ENCODE measurements at places on chromosomes 12 and 14.
A peak's percentile ranks its signal among the peaks of the same experiment; 100 is the strongest.

DNA sequence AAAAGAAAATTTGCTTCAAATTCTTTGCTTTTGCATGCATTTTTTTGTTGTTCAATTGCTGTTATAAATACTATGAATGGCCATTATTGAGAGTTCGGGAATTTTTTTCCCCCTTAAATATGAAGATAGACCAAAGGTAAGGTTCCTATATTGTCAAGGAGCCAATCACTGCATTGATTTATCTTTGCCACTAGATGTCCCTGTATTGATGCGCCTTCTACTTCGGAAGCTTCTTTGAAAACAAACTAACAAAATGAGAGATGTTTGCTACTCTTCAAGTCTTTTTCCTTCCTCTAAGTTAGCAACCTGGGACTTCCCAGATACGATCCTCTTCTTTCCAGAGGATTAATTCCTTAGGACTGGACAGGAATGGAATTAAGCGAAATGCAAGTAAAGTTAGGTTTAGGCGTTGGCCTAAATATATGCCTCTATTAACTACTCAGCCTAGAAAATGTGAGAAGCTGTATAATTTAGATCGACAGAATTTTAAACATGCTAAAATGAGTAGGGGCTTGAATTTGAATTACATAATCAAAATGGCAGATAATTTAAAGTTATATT, 318.1 kb downstream of the AEBP2 start:
- DNase-seq = peak; percentile 19

DNA sequence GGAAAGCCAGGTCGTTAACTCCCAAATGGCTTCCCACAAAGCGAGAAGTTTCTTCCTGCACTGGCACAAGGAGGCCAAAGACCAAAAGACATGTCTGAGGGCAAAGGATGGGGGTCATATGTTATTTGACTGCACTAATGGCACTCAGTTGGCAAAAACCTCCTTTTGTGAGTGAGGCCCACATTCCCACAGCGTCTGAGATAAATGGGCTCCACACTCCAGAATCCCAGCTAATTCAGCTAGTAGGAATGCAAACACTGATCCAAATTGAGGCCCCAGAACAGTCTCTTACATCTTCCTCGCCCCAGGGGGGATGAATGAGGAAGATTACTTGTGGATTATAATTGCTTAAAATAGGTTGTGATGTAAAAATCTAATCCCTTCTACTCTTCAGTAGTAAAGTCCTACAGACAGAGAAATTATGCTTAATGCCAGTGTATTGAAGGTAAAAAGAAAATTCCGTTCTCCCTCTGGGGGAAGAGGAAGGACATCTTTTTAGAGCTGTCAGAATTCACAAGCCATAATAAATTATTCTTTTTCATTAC, 86.4 kb upstream of the PIWIL1 start:
- no peak for DNase-seq

DNA sequence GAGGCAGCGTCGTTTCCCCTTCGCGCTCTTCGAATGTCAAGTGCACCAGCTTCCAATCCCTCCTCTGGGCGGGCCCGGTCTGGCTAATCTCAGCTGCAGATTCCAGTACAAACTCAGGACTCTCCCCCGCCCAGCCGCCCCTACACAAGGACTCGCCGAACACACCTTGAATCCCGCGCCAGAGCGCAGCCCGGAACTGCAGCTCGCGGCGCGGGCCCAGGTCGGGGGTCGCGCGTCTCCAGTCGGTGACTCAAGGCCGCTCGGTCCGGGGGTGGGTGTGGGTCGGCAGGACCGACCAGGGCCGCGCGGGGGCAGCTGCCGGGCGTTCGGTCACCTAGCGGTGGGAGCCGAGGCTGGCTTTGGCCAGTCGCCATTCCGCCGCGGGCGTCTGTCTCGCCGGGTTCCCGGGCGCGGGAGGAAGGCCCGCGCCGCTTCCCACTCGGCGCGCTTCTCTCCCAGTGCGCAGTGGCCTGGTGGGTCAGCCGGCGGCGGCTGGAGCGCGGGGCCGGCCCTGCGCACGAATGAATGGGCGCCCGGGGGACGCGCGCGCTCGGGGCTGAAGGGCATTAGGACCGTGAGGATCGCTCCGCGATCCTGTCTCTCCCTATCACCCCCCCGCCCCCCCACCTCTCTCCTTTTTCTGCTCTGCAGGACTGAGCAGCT, at the start of gene GALNT16:
GALNT16 (plus strand) TSS at position 632 of the 663 bp plus-strand sequence. CDS start 133 bp downstream, outside the sequence.
- DNase-seq = no peak

DNA sequence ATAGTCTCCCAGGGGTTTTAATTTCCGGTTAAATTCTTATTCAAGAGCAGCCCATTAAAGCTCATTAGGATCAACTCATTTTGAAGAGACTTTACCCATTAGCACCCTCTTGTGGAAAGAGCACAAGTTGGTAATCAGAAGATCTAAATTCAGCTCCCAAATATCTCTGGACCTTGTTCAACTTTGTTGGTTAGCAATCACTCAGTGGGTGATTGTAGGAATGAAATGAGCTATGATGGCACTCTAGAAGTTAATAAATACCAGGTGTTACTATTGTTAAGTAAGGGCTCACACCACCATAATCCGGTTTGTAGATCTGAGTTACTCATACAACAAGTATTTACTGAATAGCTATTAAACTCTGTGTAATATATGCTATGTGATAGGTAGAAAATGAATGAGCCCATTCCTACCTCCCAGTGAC, 42.9 kb downstream of the TRIP11 start:
- DNase-seq = peak; percentile 83

GRCh38 chr14:58744801-58745394, 107.1 kb downstream of the DACT1 start:
- no peak for DNase-seq

DNA sequence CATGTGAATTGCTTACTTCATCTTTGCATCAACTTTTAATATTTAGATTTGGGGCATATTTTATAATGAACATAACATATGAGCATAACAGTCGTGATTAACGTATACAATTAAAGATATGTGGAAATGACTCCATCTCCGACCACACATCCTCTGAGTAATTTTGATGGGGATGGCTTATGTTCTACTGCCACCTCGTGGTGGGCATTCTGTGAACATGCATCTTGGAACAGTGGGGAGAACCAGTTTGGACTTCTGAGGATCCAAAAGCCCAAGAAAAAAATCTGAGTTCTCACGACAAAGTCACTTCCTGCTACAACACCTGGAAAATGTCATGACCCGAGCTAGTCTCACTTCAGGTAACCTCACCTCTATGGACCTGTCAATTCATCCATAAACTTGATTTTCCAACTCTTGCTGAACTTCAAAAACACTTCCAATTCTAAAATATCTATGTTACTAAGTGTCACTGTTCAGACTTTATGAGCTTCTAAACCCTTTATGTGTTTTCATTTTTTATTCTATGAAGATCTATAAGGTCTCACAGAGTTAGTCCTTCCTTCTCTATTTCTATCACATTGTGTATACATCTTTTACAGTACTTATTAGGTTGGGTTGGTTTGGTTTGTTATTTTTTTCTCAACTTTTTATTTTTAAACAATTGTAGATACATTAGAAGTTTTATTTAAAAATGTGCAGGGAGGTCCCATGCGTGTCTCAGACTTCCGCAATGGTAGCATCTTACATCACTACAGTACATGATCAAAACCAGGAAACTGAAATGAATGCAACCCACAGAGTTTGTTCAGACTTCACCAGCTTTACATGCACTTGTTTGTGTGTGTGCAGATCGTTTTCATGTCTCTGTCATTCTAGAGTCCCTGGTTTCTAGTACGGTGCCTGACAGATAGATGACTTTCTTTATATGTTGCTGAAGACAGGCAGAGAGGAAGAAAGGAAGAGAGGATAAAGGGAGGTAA, 38.2 kb upstream of the STAB2 start:
- peak; percentile 73 for DNase-seq

- DNase-seq = peak; percentile 21
Observed at GRCh38 chr12:18323159-18323558, 61.8 kb downstream of the PIK3C2G start.

GRCh38 chr14:67285876-67286452, 44.7 kb downstream of the PALS1 start:
- DNase-seq = peak; percentile 11

Measured in mammary epithelial cell (primary cell).